ENCODE measurements at places on chromosomes 2 and 18. TPM values are rescaled to one million over a fixed set of nuclear protein-coding genes. Genes with fewer than 3 reads are reported as not detected.

CDK15 gene
- total RNA-seq = not detected

FMNL2 gene
- 0.56 TPM for total RNA-seq

TWIST2 gene
- total RNA-seq = not detected

C2orf78 gene
- total RNA-seq = not detected

HOXD9 gene
- not detected for total RNA-seq

EVX2 gene
- total RNA-seq = not detected

- no peak overlapping the region for H3K27ac ChIP-seq
- H3K36me3 ChIP-seq = peaks cover 2% of the 10 kb centered on the region
- no peak overlapping the region for H3K4me3 ChIP-seq
- DNase-seq = no peak
- H3K27me3 ChIP-seq = peaks cover 36% of the 10 kb centered on the region
Observed at GRCh38 chr2:42789751-42790150, 2.6 kb downstream of the HAAO start.

GRCh38 chr2:43139996-43140621 is 86.3 kb downstream of the ZFP36L2 start:
- peak overlapping the region; percentile 89 for H3K27ac ChIP-seq
- no peaks in the 10 kb centered on the region for H3K27me3 ChIP-seq
- H3K36me3 ChIP-seq = peaks cover 12% of the 10 kb centered on the region
- H3K4me1 ChIP-seq = peaks cover 66% of the 10 kb centered on the region
- DNase-seq = peak; percentile 83

GRCh38 chr2:152822676-152823075 is 104.3 kb downstream of the ARL6IP6 start:
- no peaks in the 10 kb centered on the region for H3K36me3 ChIP-seq
- no peaks in the 10 kb centered on the region for H3K27me3 ChIP-seq
- H3K4me1 ChIP-seq = no peaks in the 10 kb centered on the region
- no peak for DNase-seq
- no peak overlapping the region for H3K4me3 ChIP-seq
- no peak overlapping the region for H3K27ac ChIP-seq

- no peaks in the 10 kb centered on the region for H3K27me3 ChIP-seq
- no peaks in the 10 kb centered on the region for H3K4me1 ChIP-seq
- DNase-seq = no peak
- H3K36me3 ChIP-seq = no peaks in the 10 kb centered on the region
- H3K4me3 ChIP-seq = no peak overlapping the region
Observed at GRCh38 chr18:43931439-43931838, 654.1 kb upstream of the SYT4 start.

DNA sequence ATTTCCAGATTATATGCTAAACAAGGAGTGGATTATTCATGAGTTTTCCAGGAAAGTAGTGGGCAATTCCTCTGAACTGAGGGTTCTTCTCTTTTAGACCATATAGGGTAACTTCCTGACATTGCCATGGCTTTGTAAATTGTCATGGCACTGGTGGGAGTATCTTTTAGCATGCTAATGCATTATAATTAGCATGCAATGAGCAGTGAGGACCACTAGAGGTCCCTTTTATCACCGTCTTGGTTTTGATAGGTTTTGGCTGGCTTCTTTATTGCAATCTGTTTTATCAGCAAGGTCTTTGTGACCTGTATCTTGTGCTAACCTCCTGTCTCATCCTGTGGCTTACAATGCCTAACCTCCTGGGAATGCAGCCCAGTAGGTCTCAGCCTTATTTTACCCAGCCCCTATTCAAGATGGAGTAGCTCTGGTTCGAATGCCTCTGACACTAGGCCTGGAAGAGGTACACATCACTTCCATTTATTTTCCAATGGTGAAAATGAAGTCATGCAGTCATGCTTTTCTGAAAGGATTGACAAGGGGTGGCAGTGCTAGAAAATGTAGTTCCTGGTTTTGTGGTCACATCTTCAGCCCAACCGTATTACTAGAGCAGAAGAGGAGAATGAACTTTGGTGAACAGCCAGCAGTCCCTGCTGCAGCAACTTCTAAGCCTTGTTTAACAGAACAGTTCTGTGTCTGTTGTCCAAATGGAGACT is 26.6 kb upstream of the ITGA4 start:
- peaks cover 35% of the 10 kb centered on the region for H3K36me3 ChIP-seq
- H3K4me1 ChIP-seq = peaks cover 16% of the 10 kb centered on the region
- H3K4me3 ChIP-seq = no peak overlapping the region
- H3K27me3 ChIP-seq = no peaks in the 10 kb centered on the region
- H3K27ac ChIP-seq = peak overlapping the region; percentile 53
- DNase-seq = no peak

DNA sequence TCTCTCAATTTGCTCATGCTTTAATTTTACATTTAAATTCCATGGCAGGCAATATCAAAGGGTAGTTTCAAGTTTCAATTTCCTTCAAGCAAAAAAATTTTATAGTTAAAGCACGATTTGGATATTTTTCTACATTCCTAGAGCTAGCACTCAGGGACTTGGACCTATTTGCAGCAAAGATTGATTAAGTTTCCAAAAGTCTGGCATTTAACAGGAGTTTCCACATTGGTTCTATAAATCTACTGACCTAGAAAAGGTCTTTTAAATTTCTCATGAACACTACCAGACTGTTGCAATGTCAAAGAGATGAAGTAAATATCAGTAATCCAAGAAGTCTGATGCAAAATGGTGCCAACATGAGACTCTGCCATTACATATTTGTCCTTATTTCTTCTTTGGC is 253.7 kb upstream of the LINC00305 start:
- H3K4me1 ChIP-seq = no peaks in the 10 kb centered on the region
- H3K27ac ChIP-seq = no peak overlapping the region
- H3K4me3 ChIP-seq = no peak overlapping the region
- no peaks in the 10 kb centered on the region for H3K27me3 ChIP-seq

DNA sequence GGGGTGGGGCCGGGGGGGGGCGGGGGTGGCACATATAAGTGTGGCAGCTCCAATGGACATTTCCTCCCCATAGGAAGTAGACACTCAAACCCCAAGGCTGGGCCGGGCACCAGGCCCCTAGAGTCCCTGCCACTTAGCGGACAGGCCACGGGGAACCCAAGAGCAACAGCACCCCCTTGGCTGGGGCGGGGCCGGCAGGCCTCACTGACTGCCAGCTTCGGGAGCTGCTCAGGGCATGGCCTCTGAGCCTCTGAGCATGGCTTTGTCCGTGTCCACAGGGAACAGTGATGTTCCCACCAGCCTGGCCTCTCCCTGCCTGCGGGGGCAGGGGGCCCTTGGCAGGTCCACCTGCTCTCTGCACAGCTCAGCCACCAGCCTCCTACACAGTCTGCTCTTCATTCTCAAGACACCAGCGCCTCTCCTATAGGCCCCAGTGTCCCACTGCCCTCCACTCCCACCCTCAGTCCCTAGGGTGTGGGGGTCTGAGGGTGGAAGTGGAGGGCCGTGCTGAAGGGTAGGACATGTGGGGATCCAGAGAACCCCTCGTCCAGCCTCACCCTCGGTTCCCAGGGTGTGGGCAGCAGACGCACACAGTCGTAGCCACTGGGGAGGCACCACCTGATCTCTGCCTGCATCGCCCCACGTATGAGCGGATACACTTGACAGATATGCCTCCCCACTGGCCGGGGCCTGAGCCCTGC is 106.7 kb downstream of the FAM210A start:
- H3K27me3 ChIP-seq = no peaks in the 10 kb centered on the region
- DNase-seq = peak; percentile 38
- H3K27ac ChIP-seq = peak overlapping the region; percentile 26
- no peak overlapping the region for H3K4me3 ChIP-seq

GRCh38 chr2:208363485-208363884 is 43.1 kb upstream of the PTH2R start:
- H3K4me3 ChIP-seq = no peak overlapping the region
- H3K27ac ChIP-seq = no peak overlapping the region
- peaks cover 15% of the 10 kb centered on the region for H3K4me1 ChIP-seq
- peaks cover 5% of the 10 kb centered on the region for H3K27me3 ChIP-seq

DNA sequence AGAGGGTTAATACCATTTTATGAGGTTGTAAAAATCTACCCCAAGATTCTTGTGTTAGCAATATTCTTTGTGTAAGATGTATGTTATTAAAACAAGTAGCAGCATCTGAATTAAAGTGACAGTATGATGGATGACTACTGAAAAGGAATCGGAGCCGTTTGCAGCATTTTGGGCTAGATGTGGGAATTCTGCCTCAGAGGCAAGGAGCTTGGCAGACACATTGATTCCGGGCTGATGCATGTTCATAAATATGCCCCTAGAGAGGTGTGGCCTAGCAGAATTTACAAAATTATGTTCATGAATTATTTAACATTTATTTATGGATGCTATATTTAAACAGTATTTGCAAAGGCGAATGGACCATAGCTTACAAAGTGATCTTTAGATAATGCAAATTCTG is 389.0 kb upstream of the ETAA1 start:
- no peaks in the 10 kb centered on the region for H3K27me3 ChIP-seq
- H3K4me1 ChIP-seq = no peaks in the 10 kb centered on the region

GRCh38 chr18:8686611-8687010 is 18.7 kb upstream of the MTCL1 start:
- no peak overlapping the region for H3K27ac ChIP-seq
- H3K4me1 ChIP-seq = no peaks in the 10 kb centered on the region
- DNase-seq = no peak
- no peaks in the 10 kb centered on the region for H3K36me3 ChIP-seq
- H3K27me3 ChIP-seq = peaks cover 1% of the 10 kb centered on the region
- no peak overlapping the region for H3K4me3 ChIP-seq

GRCh38 chr2:45052388-45052928 is 43.2 kb upstream of the SIX2 start:
- H3K36me3 ChIP-seq = no peaks in the 10 kb centered on the region
- H3K27me3 ChIP-seq = peaks cover 5% of the 10 kb centered on the region
- H3K27ac ChIP-seq = no peak overlapping the region
- H3K4me1 ChIP-seq = no peaks in the 10 kb centered on the region
- DNase-seq = no peak
- no peak overlapping the region for H3K4me3 ChIP-seq

- no peak overlapping the region for H3K4me3 ChIP-seq
- H3K27ac ChIP-seq = no peak overlapping the region
- peaks cover 2% of the 10 kb centered on the region for H3K36me3 ChIP-seq
- no peak for DNase-seq
Observed at GRCh38 chr18:74114116-74114515, 33.5 kb downstream of the FBXO15 start.

Measured in activated CD8-positive, alpha-beta memory T cell treated with anti-CD3 and anti-CD28 coated beads, Interleukin-2, amount 10 ng/mL, durations not matched to agents 7 days and 5 days (primary cell).